ENCODE measurements at places on chromosomes 5 and 9. TPM values are rescaled to one million over a fixed set of nuclear protein-coding genes. Genes with fewer than 3 reads are reported as not detected.

GRCh38 chr5:81842795-81843398 lies 92.0 kb upstream of the SSBP2 start:
- no peak for DNase-seq

DNA sequence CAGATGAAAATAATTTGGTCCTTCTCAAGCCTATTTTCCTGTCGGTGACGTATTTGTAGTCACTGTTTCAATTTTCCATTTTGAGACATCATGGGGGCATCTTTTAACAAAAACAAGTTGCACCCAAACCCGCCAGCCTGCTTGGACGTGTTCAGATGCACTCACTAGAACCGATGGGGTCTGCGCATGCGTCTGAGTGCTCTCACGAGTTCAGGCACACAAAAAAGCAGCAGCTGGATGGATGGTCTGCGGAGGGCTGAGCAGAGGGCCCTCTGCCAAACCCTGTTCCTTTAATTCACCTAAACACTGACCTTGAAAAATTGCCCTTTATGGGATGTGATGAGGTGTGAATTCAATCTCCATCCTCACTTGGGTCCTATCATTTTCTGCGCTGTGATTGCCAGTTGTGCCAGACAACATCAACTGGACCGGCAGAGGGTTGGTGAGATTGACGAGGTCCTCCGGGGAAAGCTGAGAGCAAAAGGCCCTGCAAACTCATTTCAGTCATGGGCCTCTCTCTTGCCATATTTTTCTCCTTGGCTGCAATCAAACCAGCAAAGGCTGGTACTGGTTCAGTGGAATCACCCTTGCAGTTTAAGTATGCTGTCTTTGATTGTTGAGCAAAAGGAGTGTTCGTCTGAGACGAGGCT lies 251.9 kb downstream of the NFIB start:
- no peak for DNase-seq

DNA sequence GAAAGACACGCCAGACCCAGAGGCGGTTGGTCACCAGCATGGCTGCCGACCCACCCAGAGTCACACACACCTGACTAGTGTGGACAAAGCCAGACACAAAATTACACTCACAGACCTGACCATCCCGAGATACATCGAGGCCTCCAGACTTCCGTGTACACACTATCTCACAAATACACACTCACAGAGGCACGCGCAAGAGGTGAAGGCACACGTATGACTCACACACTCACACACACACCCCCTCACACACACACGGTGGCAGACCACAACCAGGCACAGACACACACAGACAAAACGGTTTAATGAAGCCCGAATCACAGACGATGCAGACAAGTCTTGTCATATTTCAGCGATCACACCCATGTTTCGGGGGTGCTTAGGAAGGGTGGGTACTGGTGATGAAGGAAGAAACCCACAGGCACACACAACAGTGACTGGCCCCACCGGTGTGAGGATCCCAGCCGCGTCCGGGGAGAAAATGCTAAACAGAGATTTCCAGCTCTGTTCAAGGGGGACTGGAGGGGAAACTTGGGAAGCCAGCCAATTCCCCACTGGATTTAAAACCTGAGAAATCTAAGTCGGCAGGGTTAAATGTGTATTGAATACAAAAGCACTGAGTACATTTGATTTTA lies 51.3 kb downstream of the CRB2 start:
- DNase-seq = no peak

DNA sequence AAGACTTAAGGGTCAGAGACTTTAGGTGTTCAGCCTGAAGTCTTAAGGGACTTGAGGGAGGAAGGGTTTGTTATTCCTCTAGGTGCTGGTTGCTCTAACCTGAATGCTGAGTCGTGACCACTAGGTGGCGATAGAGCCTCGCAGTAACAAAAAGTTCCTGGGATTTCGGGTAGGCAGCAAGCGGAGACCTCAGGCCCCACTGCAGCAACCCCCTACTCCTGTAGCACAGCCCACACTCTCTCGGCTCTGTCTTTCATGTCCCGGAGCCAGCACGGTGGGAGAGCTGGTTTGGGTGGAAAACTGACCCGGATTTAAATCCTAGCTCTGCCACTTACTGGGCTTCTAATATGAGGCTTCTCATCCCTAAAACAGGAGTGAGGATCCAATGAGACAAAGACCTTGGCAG lies 100.3 kb upstream of the PANK3 start:
- no peak for DNase-seq

DNA sequence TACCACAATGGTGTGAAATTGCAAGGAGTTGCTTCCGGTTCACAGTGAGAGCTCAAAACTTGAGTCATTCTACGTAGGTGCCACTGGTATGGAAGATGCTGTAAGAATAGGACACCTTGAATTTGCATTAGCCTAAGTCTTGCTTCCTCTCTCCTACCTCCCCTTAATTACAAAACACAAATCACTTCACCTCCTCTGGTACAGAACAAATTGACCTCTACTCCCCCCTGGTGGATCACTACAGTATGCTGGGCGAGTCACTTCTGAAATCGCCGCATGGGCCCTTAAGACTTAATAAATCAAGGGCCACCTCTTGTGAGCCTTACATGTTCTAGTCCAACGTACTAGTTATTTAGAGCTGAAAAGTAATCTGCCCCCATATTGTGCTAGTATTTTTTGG lies 145.3 kb upstream of the SMARCA2 start:
- DNase-seq = no peak

GRCh38 chr9:21831841-21832509 lies 29.5 kb downstream of the MTAP start:
- DNase-seq = no peak

DNA sequence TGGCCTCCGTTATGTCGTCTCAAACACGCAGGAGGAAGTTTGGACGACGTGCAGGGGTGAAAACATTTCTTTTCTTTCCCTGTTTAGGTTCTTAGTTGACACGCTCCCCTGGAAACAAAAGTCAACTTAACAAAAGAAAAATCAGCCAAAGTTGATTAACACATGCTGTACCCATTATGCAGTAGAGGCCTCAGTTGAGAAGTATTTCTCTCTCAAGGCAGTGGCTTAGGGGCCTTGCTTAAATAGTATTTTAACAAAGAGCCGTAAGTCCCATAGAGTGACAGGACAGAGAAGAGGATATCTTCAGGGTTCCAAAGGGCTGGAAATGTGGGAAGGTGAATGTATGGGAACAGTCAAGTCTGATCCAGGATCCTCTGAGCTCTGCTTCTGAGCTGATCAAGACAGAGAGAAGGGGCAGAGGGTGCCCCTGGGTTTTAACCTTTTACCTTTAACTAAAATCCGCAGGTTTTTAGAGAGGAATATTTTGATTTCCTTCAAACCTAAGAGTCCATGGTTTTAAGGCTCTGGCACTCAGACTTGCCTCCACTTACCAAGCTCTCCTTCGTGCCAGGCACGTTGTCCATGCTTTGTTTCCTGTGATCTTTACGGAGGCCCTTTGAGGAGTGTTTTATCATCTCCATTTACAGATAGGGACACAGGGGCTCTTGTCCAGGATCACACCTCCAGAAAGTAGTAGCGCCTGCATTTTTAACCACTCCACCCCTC lies 629 bp upstream of the CD74 start:
- DNase-seq = no peak

ZNF883 gene
- 0.95 TPM for total RNA-seq

GRCh38 chr9:116992865-116993264 lies 305.8 kb downstream of the TRIM32 start:
- DNase-seq = no peak

GRCh38 chr5:7857926-7858632 lies 7.1 kb upstream of the CFAP90 start:
- DNase-seq = no peak

GRCh38 chr9:91678807-91679580 lies 255.4 kb upstream of the NFIL3 start:
- no peak for DNase-seq

DNA sequence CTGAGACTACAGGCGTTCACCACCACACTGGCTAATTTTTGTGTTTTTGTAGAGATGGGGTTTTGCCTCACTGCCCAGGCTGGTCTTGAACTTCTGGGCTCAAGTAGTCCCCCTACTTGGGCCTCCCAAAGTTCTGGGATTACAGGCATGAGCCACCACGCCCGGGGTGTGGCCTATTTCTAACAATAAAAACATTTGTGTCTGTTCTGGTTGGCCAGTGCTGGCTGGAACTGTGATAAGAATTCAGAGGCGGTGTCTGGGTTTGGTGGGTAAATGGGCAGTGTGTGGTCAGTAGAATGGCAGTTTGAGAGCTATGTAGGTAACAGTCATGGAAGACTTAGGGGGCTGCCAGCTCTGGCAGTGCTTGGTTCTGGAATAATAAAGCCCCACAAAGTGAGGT lies 46.9 kb upstream of the SYNPO start:
- DNase-seq = no peak

GRCh38 chr9:114311571-114312512 lies 11.1 kb upstream of the ORM1 start:
- no peak for DNase-seq

C6 gene
- 0.49 TPM for total RNA-seq

- no peak for DNase-seq
These were observed 3.3 kb upstream of the CDC20B start for GRCh38 chr5:55176176-55176818.

- DNase-seq = no peak
These were observed 247.5 kb downstream of the GABRB2 start for GRCh38 chr5:161299053-161299452.

GRCh38 chr5:72559866-72560766 lies 52.9 kb upstream of the ZNF366 start:
- DNase-seq = no peak

PTGS1 gene
- total RNA-seq = 10.8 TPM

CCL27 gene
- not detected for total RNA-seq

GRCh38 chr5:11000515-11001353 lies 239.7 kb upstream of the DAP start:
- DNase-seq = no peak

OBP2B gene
- not detected for total RNA-seq

SLCO6A1 gene
- not detected for total RNA-seq

DDX4 gene
- not detected for total RNA-seq

DNA sequence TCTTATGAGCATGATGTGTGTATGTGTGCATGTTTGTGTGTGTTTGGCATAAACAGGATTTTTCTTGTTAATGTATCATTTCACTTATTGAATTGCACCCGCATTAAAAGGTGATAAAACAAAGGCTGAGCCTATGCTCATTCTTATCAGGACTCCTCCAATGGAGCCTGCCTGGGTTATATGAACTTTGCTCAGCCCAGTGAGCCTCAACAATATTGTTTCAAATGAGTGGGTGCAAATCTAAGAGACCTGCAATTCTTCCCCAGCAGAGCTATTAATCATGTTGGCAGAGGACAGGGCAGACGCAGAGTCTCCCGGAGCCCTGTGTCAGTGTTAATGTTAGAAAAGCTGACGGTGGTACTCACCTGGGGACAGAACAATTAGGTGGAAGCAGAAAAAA lies 71.6 kb downstream of the SH3RF2 start:
- no peak for DNase-seq

PCDHB8 gene
- total RNA-seq = 1.7 TPM

NDUFAF2 gene
- 26.0 TPM for total RNA-seq

GRCh38 chr5:171386006-171386671 lies 1.5 kb upstream of the NPM1 start:
- no peak for DNase-seq

- no peak for DNase-seq
These were observed 1095.7 kb upstream of the DMAC1 start for GRCh38 chr9:8895106-8895860.

DNA sequence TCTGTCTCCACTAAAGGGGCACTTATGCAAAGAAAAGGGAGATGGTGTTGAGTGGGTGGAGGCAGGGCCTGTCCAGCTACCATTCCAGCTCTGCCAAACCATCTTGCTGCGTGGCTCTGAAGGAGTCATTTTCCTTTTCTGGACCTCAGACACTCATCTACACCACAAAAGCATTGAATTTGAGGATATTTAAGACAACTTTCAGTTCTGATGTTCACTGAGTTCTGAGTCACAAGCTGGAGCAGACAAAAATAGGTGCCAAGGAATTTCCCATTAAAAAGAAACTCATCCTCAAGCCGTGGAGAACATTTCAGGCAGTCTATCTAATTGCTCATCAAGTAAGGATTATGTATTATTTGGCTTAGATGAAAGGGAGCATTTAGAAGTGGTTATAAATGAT lies 195.0 kb upstream of the TBC1D2 start:
- DNase-seq = no peak

C5orf52 gene
- total RNA-seq = not detected

BAAT gene
- total RNA-seq = 0.92 TPM

INSYN2B gene
- total RNA-seq = not detected

DNA sequence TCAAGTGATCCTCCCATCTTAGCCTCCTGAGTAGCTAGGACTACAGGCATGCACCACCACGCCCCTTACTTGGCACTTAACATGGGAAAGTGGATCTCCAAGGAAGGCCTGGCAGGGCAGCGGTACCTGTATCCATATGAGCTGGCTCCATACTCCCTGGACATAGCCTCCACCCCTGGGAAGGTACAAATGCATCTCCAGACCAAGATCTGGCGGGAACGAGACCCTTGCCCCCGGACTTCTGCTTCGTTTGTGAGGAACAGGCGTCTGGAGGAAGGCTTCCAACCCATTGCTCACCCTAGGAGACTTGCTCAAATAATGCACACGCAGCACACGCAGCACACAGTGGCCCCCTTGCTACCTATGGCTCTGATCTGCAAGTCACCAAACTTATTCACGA lies 55.2 kb downstream of the CRB2 start:
- no peak for DNase-seq

GRCh38 chr9:70589571-70590314 lies 175.3 kb upstream of the KLF9 start:
- peak; percentile 38 for DNase-seq

FABP6 gene
- total RNA-seq = not detected

ST6GALNAC6 gene
- total RNA-seq = 140 TPM

- no peak for DNase-seq
These were observed 41.4 kb upstream of the FSTL4 start for GRCh38 chr5:133653760-133654049.
